ENCODE measurements at places on chromosomes 16 and 17.

DNA sequence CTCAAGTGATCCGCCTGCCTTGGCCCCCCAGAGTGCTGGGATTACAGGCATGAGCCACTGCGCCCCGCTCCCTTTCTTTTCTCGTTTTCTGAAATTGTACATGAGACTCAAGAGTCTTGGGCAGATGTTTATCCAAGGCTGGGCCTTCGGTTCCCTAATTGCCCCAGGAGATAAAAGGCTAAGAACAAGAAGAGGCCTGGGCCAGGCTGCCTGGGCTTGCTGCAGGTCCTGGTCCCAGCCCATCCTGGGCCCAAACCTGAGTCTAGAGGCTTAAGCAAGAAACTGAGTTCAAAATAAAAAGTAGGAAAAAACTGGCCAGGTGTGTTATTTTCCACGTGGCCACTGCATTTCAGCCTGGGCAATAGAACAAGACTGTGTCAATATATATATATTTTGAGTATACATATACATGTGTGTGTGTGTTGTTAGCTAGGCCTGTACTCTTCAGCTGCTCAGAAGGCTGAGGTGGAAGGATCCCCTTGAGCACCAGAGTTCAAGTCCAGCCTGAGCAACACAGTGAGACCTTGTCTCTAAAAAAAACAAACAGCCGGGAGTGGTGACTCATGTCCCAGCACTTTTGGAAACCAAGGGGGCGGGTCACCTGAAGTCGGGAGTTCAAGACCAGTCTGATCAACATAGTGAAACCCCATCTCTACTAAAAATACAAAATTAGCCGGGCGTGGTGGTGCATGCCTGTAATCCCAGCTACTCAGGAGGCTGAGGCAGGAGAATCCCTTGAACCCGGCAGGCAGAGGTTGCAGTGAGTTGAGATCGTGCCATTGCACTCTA lies 6.8 kb upstream of the CLUH start:
- DNase-seq: no peak

DNA sequence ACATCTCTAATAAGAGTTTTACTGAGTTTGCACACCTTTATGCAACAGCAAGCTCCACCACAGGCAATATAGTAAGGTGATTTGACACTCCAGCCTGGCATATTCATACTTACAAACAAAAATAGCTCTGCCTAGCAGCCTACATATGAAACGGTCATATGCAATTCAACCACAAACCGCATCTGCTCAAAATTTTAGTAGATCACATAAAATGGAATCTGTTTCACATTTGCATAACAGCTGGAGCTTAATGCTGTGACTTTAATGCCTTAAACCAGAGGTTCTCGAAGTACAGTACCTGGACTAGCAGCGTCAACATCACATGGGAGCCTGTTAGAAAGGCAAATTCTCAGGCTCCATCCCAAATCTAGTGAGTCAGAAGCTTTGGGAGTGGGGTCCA lies 578.4 kb downstream of the CDH11 start:
- DNase-seq: no peak

DNA sequence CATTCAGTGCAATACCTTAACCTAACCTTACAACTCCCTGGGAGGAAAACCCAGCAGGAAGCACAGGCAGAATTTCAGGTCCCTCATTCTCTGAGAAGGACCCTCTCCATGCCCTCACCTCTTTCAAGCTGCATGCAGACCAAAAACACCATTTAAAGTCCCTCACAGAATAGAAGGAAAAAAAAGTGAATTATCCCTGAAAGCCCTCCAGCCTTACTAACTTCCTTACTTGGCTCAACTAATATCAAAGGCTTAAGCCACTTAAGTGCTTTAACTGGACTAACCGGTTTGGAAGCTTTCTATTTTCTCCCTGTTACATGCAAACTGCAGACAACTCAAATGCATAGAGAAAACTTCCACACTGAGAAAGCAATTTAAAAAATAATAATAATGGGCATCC lies 60.5 kb downstream of the ADAMTS18 start:
- DNase-seq: no peak

GRCh38 chr17:70098030-70098429 lies 23.0 kb downstream of the KCNJ16 start:
- DNase-seq: no peak

GRCh38 chr16:515175-515938 lies 12.2 kb upstream of the CAPN15 start:
- DNase-seq: no peak

Measured in activated T-cell treated with anti-CD3 and anti-CD28 coated beads, Interleukin-2, amount 50 U/mL, for 4 hours (primary cell).